ENCODE measurements at places on chromosomes 3 and 15. TPM values are rescaled to one million over a fixed set of nuclear protein-coding genes. Genes with fewer than 3 reads are reported as not detected.

CCDC39 gene
- not detected for total RNA-seq

GADL1 gene
- not detected for total RNA-seq

TFG gene
- total RNA-seq: 149 TPM

IQCF2 gene
- total RNA-seq: not detected

SNURF gene
- 8.6 TPM for total RNA-seq
